NCI-H526 treated with DMSO at 0.1 percent for 48 hours (cell line): ENCODE measurements at places on chromosomes 11 and 22.

- no peak for DNase-seq
Observed at GRCh38 chr22:43338766-43339345, 4.3 kb downstream of the SCUBE1 start.

DNA sequence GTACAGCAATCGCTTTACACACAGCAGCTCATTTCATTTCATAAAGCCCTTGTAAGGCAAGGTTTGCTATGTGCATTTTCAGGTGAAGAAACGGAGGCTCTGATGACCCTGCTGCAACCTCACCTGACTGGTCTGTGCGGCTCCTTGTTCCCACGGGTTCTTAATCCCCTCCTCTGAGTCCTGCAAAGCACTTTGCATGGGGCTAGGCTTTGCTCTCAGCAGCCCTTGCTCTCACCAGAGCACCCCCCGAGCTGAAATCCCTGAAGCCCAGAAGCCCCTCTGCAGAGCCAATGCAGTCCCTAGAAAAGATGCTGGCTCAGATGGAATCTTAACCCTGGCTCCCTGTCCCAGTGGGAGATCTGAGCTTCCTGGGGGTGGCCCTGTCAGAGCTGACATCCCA, 11.0 kb upstream of the APOL6 start:
- DNase-seq: no peak

GRCh38 chr22:39135092-39135896, 17.2 kb downstream of the CBX7 start:
- DNase-seq: no peak

GRCh38 chr11:119743006-119743405, 14.0 kb upstream of the NECTIN1 start:
- peak; percentile 65 for DNase-seq

DNA sequence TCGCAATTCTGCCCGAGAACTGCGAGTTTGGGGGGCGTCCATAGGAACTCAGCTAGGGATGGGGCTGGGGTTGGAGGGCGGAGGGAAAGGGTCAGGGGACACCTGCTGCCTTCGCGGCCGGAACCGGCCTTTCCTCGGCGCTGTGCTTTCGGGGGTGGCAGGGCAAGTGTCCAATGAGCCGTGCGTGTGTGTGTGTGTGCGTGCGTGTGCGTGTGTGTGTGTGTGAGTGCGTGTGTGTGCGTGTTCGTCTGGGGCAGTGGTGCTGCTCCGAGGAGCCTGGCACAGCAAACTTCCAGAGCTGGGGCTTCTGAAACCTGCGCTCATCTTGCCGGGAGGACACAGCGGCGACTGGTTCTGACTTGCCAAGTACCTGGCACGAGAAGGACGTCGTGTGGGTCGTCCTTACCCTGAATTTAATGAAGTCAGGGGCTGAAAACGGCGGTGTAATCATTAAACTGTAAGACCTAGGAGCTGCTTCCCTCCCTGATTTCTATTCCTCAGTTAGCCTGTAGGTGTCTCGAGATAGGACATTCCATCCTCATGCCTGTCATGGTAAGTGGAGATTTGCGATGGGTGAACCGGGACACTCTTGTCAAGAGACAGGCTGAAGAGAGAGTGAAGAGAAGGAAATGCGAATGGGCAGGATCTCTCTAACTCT, 27.0 kb upstream of the AMOTL1 start:
- DNase-seq: peak; percentile 82

- no peak for DNase-seq
Observed at GRCh38 chr11:8340296-8340695, 76.6 kb upstream of the LMO1 start.

- no peak for DNase-seq
Observed at GRCh38 chr11:89495951-89496350, 4.8 kb upstream of the NOX4 start.

DNA sequence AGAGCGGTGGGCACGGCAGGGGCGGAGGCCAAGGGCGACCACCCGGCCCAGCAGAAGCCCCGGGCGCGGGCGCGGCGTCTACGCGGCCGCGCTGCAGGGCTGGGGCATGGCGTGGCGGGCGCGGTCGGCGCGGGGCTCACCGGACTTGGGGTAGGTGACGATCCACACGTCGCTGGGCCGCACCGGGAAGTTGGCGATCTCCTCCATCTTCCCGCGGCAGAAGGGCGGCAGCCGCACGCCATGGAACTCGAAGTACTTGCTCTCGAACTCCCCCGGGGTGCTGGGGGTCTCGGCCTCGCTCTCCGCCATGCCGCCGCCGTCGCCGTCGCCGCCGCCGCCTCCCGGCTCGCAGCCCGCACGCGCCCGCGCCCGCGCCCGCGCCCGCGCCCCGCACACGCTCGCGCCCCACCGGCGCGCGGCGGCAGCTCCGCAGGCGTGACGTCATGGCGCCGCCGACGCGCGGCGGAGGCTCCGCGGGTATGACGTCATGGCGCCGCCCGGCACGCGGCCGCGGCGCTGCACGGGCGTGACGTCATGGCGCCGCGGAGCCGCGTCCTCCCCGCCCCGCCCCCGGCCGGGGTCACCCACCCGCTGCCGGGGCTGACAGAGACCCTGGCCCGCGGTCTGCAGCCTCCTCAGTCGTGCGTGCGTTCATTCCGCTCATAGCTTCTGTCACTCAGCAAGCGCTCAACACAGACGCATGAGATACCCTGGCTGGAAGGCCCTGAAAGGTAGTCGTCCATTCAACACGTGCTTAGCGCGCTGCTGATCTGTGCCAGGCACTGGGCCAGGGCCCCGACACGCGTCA, at the start of gene SULT4A1:
TSS of gene SULT4A1 (minus strand) at position 440 of the 808 bp plus-strand sequence. CDS start at position 309, 131 bp downstream.
- peak; percentile 36 for DNase-seq

- no peak for DNase-seq
Observed at GRCh38 chr11:22723274-22723673, 56.9 kb downstream of the GAS2 start.

DNA sequence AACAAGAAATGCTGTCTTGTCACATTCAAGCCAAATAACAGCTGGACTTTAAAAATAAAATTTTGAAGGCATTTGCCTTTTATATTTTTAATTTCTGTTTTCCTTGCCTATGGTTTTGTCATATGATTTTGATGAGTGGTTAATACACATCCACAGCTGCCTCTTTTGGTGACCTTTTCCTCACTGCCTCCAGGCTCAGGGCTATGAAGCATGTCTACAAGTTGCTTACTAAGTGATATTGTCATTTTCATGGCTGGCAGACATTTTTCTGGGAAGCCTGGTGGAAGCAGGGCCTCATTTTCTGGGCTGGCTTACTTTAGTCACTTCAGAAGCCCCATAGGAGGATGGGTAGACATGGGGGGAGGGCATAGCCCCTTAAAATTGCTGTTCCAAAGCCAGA, 344.9 kb downstream of the SOX6 start:
- no peak for DNase-seq

DNA sequence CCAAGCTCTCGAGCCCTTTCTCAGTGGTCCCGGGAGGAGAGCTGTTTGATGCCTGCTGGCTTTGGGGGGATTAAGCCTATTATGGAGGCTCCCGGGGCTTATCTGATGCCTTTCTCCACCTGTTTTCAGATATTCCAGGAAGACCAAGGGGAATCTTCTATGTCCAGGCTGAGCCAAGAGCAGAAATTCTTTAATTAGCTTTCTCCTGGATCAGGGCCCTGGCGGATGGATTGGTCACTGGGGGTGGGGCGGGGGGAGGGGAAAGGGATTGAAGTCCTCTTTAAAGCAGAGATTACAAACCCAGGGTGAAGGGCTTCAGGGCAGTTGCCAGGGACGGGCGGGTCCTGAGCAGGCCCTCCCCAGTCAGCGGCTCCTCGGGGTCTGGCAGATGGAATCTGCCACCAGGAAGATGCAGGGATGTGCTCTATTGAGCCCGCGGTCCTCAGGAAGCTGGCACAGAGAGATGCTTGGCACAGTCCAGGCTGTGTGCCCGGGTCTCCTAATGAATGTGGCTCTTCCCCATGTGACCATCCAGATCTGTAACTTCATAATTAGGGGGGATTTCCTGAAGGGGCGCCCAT, 33.6 kb downstream of the MACROD1 start:
- no peak for DNase-seq

DNA sequence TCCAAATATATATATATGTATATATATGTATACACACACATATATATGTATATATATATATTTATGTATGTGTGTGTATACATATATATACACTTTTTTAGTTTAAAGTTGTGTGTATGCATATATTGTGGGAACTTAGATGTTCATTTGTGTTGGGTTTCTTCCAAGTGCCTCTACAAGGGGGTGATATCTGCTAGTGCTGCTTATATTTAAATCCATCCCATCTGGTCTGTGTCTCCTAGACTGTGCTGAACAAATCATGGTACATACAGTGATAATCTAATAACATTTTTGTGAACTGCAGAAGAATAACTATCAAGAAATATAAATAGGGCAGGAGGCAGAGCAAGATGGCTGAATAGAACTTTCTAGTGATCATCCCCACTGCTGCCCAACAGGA, 696.4 kb downstream of the LRRC4C start:
- no peak for DNase-seq

GRCh38 chr22:23503142-23503541, 76.9 kb downstream of the IGLL1 start:
- DNase-seq: no peak

DNA sequence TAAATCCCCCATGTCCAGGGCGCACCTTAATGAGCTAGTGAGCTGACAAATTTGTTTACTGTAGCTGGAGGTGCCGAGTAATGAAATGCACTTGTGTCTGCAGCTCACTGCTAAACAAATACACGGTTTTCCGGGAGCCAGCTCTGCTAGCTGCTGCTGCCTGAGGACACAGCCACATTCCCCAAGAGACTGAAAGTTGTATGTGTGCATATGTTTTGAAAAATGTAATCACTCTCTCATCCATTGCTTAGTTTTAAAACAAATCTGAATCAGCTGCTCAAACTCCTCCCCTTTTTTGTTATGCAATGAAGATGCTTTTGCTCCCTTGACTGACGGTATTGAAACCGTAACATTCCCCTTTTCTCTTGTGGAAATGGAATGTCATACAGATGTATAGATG, 62.4 kb upstream of the NNMT start:
- peak; percentile 91 for DNase-seq

- no peak for DNase-seq
Observed at GRCh38 chr11:98895936-98896335, 124.8 kb upstream of the CNTN5 start.

DNA sequence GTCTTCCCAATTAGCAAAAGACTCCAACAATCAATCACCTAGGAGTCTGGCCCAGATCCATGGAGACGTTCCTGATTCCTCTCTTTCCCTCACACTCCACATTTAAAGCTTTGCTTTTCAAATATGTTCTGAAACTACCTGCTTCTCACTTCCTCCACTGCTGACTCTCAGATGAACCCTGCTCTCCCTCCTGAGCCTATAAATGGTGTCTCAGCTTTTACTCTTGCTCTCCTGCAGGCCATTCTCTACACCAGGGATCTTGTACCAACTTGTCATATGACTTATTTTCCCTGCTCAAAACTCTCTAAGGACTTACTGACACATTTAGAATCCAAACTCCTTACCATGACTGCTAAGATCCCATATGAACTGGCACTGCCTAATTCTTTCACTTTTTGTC, 138.4 kb upstream of the DDI1 start:
- DNase-seq: no peak

DNA sequence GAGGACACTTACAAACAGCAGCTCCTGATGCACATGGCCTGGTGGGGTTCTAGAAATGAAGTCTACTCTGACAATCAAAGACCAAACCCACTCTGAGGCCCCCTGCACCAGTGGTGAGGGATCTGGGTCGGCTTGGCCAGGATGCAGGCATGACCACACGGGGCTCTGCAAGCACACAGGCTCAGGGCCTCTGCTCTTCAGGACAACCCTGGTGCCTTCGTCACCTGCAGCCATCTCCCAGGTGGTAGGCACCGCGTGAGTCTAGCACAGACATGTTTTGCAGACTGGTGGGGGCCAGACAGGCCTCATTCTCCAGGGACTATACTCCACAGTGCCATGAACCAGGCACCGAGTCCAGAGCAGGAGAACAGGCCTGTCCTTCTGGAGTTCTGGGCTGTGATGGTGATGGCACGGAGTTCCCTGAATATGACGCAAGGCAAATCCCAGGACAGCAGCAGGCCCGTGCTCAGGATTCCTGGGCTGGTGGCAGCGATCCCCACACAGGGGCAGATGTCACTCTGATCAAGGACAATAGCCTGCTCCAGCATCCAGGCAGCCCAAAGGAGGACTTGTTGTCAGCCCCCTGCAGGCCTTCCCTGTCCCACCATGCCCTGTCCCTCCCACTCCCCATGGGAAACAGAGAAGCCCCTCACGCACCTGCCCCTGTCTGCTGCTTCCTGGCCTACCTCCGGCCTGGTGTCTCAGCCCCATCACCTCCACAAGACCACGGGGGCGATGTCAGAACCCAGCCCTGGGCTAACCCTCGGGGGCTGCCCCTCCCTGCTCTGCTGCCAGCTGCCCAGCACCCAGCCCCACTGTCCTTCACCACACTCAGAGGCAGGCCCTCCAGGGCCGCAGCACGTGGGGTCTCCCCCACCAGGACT, 36.1 kb downstream of the GNB1L start:
- DNase-seq: no peak

DNA sequence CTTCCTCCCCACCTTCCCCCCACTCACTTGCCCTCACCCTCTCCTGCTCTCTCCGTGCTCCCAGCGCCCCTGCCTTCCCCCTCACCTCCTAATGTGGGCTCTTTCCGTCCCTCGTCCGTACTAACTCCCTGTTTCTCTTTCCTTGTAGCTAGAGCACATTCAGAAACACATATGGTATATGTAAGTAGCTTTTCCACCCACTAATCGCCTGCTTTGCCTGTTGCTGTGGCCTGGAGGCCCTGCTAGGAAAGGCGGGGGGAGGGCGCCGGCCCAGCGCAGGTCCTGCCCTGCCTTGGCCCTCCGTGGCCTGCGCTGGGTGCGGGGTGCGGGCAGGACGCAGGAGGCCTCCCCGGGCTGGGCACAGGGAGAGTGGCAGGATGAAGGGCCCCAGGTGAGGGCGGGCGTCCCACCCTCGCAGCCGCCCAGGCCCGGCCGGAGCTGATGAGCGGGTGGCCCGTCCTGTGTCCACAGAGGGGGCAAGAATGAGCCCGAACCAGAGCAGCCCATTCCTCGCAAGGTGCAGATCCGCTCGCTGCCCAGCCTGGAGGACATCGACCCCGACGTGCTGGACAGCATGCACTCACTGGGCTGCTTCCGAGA, 41.7 kb downstream of the MOB2 start:
- no peak for DNase-seq

DNA sequence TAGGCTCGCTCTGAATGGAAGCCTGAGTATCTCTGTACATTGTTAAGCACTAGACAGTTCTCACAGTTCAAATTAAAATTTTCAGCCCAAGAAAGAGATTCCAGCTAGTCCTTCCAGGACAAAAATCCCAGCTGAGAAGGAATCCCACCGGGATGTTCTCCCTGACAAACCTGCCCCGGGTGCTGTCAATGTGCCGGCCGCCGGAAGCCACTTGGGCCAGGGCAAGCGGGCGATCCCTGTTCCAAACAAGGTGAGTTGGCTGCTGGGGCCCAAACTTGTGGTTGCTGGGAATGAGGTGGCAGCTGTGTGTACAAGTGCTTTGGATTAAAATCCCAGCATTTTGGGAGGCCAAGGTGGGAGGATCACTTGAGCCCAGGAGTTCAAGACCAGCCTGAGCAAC, 15.4 kb downstream of the GTSE1 start:
- DNase-seq: no peak

DNA sequence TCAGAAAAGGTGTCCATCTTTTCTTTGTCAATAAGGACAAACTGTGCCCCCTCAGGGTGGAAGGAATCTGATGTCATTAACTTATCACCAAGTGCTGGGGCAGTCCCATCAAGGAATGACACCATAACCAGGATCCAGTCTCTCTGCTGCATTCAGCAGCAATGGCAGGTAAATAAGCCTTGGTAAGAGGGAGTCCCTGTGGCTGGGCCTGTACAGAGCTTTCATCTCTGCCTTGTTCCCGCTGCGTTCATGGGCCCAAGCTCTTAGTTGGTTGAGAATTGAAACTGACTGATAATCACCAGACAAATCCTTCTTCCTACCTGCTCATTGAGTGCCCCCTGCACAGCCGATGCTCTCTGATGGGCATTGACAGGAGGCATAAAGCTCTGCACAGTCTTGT, 22.7 kb downstream of the EIF3F start:
- DNase-seq: no peak
